ENCODE measurements at places on chromosomes 5 and 9. TPM values are rescaled to one million over a fixed set of nuclear protein-coding genes. Genes with fewer than 3 reads are reported as not detected.

Gene MARCOL
- total RNA-seq = not detected

Gene DND1
- 1.0 TPM for total RNA-seq

Gene CYSRT1
- 5.8 TPM for total RNA-seq

Gene SPATA31E1
- total RNA-seq = not detected

Gene PFDN1
- total RNA-seq = 195 TPM

GRCh38 chr5:88724201-88724600 lies 158.8 kb downstream of the MEF2C start:
- peak; percentile 44 for DNase-seq

DNA sequence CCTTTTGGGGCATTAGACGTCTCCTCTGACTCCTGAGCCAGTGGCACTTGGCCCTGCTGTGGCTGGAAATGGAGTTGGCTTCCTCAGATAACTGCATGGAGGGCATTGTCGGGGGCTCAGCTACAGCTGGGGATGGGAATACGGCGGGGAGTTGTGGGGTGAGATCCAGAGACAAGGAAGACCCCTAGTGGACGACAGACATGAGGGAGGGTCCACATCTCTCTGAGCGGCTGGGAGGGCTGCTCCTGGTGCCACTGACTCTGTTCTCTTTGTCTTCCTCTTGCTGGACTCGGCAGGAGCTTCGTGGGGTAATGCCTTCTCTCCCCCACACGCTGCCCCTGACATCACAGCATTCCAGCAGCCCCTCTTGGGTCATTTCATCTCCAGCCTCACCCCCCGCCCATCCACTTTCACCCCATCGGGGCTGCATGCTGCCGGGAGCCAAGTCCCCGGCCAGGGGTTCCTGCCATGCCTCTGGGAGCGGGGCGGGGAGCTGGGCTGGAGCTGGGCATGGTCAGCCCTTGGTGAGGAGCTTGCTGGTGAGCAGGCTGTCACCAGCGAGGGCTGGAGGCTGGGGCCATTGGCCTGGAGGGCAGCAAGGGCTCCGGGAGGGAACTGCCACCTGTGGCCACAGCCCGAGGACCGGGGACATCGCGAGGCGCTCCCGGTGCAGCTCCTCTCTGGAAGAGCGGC lies 172.3 kb downstream of the CACNA1B start:
- no peak for DNase-seq
